ENCODE measurements at places on chromosomes 1 and 21.

DNA sequence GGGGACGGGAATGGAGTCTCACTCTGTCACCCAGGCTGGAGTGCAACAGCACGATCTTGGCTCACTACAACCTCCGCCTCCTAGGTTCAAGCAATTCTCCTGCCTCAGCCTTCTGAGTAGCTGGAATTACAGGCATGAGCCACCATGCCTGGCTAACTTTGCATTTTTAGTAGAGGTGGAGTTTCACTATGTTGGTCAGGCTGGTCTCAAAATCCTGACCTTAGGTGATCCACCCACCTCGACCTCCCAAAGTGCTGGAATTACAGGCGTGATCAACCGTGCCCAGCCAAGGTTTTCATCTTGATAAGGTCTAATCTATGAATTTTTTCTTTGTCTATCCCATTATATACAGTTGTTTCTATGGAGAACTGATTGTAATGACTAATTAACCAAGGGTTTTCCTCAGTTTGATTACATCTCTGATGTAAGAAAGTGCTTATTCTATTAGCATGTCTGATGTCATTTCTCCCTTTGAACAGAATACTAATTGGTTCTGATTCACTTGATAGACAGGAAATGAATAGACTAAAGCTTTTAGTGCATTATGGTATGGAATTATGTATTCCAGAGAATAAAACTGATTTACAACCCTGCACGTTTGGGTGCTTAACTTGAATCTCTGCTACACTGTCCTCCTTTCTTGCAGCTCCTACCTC, 11.9 kb downstream of the PACC1 start:
- DNase-seq, result no peak

GRCh38 chr1:34965597-34965996, 19.6 kb downstream of the TMEM35B start:
- no peak for DNase-seq

DNA sequence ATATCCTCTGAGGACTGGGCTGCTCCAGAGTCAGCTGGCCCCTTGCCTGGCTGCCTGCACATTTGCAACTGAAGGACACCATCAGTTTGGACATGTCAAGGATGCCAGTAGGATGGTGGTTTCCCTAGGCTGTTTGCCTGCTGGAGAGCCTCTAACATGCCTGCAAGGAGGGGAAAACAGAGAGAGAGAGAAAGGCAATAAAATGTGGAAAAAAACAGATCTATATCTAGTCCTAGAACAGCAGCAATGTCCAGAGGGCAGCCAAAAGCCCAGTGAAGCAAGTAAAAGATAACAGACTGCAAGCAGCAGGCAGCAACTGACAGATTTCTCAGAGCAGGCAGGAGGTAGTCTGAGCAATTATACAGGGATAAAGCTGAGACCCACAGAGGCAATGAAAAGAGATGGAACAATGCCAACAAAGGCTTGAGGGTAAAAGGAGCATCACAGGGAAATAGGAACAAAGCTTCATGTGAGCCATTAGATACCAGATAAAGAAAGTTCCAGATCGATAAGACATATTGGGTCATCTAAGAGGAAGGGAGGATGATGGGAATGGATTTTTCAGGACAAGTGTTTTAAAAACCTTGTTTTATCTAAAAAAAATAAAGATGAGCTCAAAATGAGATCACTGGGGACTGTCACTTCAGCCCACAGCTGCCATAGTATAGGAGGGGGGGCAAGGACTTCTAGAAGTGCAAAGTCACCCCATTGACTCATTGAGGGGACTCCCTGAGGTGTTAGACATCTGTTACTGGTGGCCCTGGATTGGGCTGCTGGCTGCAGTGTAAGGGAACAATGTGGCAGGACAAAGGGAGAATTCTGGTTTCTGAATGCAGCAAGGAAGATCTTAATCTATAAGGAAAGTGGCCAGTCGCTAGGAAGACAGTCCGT, 38.6 kb upstream of the GADD45A start:
- no peak for DNase-seq

DNA sequence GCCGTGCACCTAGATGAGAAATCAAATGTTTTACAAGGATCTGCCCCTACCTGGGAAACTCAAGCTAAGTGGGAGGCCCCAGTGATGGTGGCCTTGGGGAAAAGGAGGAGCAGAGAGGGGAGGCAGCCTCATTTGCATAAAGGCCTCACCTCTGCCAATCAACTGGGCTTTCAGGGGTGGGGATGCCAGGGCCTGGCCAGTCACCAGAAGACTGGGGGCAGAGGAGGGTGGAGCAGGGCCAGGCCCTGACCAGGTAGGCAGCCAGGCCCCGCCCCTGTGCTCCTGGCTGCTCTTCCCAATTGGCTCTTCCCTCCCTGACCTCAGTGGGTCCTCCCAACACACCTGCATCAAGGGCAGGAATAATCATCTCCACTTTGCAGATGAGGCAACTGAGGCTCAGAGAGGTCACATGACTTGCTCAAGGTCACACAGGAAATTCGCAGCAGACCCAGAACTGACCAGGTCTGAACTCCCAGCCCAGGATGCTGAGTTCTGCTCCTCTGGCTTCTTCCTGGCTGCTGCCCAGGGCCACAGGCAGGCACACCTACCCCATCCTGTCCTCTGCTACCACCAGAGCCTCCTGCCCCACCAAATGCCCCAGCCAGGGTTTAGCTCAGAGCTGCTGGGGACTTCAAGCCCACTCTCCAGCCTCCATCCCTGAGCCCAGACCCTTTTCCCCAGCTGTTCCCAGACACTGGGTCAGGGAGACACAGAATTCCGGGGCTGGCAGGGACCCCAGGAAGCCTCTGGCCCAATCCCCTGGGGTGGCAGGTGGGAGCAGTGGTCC, 677.9 kb downstream of the MATN1 start:
- DNase-seq, result no peak

DNA sequence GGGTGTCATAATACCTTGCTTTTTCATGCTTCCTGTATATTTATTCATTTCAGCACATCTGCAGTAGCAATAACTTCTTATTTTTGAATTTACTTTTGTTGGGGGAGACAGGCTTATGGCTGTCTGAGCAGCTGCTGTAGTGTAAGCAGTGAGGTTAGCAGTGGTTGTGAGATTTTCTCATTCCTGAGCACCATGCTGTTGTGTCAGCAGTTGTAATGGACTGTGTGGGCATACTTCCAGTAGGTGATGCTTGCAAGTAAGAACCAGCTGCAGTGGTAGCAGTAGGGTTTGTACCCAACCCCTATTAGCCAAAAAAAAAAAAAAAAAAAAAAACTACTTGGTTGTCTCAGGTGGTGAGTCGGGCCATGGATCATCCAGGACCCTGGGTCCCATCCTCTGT, 311.6 kb downstream of the NUF2 start:
- DNase-seq, result no peak

DNA sequence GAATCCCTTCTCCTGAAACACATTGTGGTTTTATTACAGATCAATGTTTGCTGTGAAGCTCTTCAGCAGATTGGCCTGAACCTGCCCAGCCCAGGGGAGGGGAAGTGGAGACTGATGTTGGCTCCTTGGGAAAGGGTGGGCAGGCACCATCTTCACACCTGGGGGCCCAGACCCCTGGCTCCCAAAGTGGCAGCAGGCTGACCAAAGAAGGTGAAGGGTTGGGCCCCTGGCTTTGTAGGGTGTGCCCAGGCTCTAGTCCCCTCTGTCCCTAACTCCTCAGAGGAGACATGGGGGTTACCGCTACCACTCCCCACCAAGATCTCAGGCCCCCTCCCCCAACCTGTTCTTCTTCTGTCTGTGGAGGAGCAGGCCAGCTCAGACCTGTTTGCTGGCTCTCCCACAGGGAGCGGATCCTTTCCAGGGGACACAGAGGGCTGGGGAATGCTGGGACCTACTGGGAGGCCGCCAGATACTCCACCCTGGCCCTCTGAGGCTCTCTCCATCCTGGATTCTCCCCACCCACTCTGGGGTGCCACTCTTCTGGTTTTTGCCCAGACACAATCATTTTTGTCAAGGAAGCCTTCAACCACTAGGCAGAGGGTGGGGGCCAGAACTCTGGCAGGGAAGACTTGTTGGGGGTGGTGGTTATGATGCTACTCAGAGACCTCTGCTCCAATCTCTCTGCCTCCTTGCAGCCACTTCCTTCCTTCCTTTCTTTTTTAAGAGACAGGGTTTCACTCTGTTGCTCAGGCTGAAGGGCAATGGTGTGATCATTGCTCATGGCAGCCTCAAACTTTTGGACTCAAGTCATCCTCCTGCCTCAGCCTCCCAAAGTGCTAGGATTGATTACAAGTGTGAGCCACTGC, 5.0 kb upstream of the EFNA3 start:
- DNase-seq, result no peak

- no peak for DNase-seq
Measured at GRCh38 chr1:47824716-47825115, 172.5 kb downstream of the TRABD2B start.

GRCh38 chr1:80251591-80251990, 1245.1 kb upstream of the ADGRL4 start:
- DNase-seq, result no peak

- DNase-seq, result no peak
Measured at GRCh38 chr1:95383111-95383510, 149.1 kb downstream of the RWDD3 start.

DNA sequence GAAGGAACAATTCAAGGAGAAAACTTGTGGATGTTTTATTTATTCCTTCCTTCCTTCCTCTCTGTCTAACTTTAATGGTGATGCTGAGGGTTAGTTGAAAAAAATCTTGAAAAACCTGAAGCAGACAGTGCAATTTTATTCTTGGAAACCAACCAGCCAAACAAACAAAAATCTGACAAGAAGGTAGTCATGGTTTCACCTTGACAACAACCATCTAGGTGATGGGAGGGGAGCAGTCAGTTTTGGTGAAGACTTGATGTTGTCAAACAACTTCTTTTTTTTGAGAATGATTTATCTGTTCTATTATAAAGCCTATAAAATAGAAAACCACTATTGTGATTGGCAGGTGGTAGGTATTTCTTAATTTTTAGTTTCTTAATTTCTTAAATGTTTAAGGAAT, 92.4 kb upstream of the GPR88 start:
- DNase-seq, result no peak

GRCh38 chr1:87814573-87814972, 485.9 kb downstream of the LMO4 start:
- DNase-seq, result no peak

DNA sequence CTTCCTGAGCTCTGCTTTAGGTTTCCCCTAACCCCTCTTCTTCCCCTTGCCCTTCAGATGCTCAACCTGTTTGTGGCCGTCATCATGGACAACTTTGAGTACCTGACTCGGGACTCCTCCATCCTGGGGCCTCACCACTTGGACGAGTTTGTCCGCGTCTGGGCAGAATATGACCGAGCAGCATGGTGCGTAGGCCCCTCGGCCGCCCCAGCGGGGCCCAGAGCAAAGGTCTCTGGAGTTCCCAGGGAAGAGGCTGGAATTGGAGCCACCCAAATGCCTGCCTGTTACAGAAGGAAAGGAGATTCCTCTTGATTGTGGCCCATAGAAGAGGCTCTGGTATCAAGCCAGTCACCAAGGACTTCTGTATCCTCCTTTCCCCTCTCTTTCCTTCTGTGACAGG, 285.5 kb downstream of the ZNF648 start:
- no peak for DNase-seq

- DNase-seq, result no peak
Measured at GRCh38 chr1:154839691-154840090, 30.4 kb downstream of the KCNN3 start.

All from hippocampal formation (tissue), 2 donors.